ENCODE measurements at places on chromosomes 1 and 21.
A peak's percentile ranks its signal among the peaks of the same experiment; 100 is the strongest.

GRCh38 chr1:30538993-30539867 lies 184.2 kb downstream of the MATN1 start:
- DNase-seq = no peak

DNA sequence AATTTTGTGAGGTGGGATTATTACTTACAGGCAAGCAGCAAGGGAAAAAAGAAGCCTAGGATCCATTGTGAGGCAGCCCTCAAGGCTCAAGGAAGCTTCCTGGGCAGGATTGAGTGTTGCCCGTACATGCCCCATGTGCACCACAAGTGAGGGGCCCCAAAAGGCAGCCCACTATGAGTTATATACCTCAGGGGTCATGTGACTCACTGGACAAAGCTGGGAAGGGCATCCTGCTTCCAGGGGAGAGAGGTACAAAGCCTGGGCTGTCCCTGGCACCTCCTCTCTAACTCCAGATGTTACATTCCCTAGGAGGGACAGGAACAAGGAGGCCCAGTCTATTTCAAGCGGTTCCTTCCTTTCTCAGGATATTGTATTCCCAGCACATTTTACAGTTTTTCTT lies 34.0 kb upstream of the CD1D start:
- DNase-seq = peak; percentile 78

GRCh38 chr1:44723496-44724295 lies 7.3 kb downstream of the RNU5D-1 start:
- DNase-seq = no peak

DNA sequence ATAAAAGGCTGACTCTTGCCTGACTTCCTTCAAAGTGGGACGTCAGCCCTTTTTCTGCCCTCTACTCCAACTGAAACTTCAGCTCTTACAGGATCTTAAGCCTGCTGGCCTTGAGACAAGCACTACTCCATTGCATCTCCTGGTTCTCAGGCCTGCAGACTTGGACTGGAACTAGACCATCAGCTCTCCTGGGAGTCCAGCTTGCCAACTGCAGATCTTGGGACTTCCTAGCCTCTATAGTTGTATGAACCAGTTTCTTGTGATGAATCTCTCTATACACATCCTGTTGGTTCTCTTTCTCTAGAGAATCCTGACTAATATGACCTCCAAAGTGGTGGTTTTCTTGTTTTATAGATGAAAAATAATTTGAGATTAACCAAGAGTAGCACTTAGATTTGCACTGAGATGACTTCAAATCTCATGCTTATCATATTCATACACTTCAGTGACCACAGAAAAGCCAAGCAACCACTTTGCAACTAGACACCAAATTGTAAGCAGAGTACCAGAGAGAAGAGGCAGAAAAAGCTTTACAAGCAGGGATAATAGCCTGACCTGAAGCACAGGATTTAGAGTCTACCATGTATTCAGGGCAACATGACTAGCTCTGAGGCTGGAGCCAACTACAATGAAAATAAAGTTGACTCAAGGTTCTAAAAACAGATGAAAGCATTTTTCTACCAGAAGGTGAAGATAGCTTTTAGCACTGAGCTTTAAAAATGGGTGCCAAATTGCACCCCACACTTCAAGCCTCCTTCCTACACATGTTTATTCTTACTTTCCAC lies 661.3 kb upstream of the USP24 start:
- no peak for DNase-seq

DNA sequence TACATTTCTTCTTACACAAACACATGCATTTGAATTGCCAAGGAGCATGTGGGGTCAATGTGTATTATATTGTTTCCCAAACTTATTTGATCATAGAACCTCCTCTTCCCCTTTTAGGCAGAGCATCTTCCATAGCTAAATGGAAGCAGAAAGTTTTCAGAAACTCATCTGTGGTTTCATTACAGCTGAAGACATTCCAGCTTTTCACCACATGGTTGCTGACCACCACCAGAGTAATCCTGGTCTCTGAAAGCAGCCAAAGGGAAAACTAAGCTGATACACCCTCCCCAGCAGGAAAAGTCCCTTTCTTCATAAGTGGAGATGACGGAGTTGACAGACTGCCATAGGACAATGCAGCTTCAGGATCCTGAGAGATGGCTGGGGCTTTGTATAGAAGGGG lies 30.2 kb upstream of the OTUD3 start:
- no peak for DNase-seq

DNA sequence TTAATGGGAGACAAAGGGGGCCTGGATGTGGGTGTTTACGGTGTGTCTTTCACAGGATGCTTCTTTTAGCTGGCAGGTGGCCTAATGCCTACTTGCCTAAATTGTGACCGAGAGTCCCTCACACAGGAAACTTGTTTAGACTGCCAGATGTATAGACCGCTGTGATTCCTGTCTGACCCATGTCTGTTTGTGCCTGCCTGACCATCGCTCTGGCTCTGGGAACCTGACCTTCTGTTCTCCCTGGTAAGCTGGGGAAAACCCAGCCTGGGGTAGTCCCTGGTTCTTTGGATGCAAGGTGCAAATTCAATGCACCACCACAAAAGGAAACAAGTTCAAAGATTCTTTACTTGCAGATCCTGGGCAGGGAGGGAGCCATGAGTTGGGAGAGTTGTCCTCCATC lies 68.4 kb downstream of the DMRTA2 start:
- DNase-seq = no peak

- no peak for DNase-seq
Measured at GRCh38 chr1:1312450-1313314, 4.3 kb downstream of the PUSL1 start.

DNA sequence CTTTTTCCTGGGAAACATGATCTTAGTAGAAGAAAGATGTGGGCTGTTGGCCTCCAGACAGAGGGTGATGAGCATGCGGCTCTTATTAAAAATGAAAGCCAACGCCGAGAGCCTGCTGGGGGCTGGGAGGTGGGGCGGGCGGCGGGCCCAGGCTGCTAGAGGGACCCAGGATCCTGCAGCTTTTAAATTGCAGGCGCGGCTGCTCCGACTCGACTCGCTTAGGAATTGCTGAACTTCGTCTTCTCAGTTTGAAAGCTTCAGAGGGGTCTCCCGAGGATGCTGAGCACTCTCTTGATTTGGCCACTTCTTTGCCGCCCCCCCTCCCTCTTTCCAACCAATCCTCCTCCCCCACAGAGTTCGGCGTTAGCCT lies 1.2 kb downstream of the AGPAT3 start:
- no peak for DNase-seq

- no peak for DNase-seq
Measured at GRCh38 chr1:39613250-39613649, 26.2 kb downstream of the HEYL start.

DNA sequence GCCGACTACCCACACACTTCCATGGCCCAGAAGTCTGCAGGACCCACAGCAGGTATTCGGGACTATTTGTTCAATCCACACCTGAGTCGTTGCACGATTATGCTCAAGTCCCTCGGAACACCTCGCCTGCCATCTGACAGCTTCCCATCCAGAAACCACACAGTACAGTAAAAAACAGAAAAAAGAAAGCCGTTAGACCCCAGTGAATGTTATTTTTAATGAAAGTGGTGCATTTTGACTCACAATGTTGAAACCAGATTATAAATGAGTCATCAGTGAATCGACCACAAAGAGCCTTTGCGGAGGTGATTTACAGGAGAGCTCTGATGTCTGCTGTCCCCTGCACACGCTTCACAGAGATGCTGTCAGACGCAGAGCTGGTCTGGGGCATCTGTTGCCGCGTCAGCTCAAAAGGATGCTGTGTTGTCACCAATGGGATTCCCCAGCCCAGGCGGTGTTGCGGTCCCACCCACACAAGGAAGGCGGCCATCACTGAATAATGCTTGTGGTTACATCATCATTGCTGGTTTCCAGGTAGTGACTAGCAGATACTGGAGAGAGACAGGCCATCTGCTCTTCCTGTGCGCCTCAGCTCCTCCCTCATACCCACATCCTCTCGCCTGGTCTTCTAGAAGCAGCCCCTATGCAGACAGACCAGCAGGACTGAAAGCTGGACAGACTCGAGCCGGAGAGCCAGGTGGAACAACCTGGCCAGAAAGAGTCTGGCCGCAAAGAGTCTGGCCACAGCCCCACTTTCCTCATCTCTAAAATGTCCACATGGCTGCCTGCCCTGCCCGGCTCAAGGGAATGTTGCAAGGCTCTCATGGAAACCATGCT lies 116.8 kb downstream of the TOMM20 start:
- peak; percentile 95 for DNase-seq

- DNase-seq = no peak
Measured at GRCh38 chr1:85214654-85215053, 13.8 kb upstream of the SYDE2 start.

All from RWPE2 (cell line).